ENCODE measurements at places on chromosomes 5 and 9.

- peak; percentile 97 for DNase-seq
Observed at GRCh38 chr5:61301341-61302199, 30.5 kb upstream of the ZSWIM6 start.

DNA sequence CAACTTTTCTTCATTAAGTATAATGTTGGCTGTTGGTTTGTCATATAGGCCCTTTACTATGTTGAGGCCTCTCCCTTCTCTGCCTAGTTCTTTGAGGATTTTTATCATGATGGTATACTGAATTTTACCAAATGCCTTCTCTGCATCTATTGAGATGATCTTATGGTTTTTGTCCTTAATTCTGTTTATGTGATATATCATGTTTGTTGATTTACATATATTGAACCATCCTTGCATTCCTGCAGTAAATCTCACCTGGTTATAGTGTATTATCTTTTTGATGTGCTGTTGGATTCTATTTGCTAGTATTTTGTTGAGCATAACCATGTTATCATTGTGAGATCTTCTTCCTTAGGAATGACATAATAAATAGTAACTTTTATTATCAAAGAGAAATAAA lies 362.9 kb downstream of the CCDC171 start:
- no peak for DNase-seq

- no peak for DNase-seq
Observed at GRCh38 chr9:73863924-73864323, 633.2 kb upstream of the RORB start.

DNA sequence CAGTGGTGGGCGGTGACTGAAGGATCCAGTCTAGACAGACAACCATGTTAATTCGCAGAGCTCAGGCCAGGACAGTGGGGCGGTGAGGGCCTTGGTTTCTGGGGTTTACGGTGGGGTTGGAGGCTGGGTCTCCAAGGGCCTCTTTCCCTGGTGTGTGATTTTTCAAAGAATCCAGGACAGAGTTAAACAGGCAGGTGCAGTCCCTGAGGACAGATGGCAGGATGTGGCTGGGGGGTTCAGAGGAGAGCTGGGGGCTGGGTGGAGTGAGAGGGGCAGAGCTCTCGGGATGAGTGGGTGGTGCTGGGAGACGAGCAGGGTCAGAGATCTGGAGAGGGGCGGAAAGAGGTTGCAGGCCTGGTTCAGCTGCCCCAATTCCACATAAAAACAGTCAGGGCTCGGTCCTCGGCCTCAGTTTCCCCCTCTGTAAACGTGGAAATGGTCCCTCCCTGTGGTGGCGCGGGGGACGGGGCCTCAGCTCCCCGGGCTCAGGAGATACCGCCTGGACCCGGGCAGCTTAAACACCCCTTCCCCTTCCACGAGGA lies 145.9 kb downstream of the GAPVD1 start:
- DNase-seq: no peak

- DNase-seq: no peak
Observed at GRCh38 chr9:86697999-86698398, 249.3 kb downstream of the GAS1 start.

DNA sequence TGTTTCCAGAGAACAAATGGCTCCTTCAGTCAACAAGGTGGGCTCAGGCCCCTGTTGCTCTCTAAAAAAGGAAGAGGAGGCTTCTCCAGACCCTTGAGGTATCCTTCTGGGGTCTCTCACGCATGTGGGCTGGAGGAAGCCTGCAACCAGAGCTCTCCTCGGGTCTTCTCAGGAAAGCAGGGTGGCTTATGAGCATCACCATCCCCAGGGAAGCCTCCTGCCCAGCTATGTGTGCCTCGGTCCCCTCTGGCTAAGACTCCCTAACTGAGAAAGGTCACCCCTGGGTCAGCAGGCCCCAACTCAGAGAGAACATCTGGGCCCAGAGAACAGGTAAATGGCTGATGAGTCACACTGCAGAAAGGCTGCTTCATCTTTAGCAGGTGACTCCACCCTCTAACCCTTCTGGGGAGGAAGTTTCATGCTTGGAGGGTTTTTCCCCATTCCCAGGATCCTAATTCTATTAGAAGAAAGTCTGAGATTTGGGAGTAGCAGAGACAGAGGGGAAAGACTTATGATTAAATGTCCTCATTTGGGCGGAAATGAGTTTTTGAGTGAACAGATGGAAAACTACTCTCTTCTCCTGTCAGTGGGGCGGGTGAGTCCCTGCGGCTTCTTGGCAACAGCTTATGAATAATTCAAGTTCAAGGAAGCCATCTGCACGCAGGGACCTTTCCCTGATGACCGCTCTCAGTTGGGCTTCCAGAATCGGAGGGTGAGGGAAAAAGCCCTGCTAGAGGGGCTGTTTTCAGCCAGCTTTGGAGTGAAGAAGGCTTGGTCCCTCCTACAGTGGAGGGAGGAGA lies 41.9 kb downstream of the TGFBI start:
- DNase-seq: no peak

- DNase-seq: no peak
Observed at GRCh38 chr9:1909322-1909721, 105.8 kb upstream of the SMARCA2 start.

DNA sequence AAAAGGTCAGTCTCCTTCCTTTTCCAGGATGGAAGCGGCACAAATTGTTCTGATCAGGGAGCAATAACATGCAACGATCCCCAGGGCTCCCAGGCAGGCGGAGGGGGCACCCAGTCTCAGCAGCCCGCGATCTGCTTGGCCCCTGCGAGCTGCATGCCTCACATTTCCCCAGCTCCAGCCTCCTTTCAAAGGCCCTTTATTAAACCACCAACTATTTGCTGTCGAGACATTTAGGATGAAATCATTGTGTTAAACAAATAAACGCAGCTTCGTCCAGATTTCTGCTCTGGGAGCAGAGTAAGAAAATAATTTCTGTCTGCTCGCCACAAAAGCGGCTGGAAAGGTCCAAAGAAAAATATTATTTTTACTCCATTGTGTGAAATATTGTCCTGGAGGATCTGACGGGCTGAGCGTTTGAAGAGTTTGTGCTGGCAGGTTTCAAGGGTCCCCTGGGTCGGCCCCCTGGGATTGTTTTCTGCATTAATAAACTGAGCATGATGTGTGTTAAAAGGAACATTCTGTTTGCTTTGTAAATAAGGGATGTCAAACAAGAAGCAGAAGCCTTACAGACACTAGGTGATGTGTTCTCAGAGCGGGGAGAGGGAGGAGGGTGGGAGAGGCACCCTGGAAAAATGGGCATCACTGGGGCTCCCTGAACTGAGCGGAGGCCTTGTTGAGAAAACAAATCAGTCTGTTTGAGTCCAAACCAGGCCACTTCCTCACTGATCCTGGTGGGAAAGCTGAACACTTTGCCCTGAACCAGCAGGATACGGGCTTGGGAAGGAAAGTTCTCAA lies 110.1 kb downstream of the FOXD1 start:
- peak; percentile 24 for DNase-seq

DNA sequence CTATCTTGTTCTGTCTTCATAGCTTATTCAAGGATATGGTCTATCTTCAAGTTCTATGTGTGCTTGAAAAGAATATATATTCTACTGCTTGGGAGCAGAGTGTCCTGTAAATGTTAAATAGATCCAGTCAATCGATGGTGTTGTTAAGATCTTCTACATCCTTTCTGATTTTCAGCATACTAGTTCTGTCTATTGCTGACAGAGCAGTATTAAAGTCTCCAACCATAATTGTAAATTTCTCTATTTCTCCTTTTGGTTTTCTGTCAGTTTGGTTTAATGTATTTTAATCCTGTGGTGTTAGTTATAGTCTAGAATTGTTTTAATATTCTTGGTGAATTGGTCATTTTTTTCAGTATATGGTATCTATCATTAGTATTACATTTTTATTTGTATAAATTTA lies 124.0 kb upstream of the COX7C start:
- DNase-seq: no peak

DNA sequence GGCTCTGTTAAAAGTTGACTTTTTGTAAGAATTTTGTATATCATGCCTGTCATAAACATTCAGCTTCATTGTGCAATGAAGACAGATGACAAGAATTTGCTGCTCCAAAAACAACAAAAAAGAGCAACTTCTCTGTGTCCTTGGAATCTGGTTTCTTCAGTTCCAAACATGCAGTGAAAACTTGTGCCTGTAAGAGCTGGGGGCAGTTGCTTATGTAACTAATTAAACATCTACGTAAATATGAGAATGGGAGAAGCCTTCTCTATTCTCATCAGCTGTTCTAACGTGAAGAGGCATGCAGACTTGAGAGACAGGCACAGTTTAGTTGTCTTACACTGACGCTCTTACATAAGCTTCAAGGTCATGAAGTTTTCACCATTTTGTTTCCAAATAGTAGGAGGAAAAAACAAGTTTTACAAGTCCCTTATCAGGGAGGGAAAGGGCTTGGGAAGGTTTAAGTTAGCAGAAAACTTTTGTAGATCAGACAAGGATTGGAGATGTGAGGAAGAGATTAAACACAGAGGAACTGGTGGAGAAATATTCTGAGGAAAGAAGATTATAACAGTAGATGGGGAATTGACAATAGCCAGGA lies 170.4 kb downstream of the RFK start:
- no peak for DNase-seq

DNA sequence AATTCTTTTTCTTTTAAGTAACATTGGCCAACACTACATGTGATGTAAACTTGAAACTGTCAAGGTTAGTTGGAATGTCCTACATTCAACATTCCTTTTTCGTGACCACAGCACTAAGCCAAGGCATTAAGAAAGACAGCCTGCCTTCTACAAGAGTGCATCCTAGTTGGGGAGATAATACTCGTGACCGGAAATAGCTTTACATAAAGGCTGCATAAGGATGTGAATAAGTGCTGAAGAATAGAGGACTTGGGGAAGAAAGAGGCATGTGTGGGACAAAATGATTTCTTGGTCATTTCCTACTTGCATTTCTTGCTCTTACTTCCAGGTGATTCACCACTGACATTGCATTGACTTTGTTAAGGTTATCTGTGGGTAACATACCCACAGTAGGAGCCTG lies 282.0 kb downstream of the DMRT2 start:
- DNase-seq: no peak

- no peak for DNase-seq
Observed at GRCh38 chr5:52748590-52748989, 39.1 kb upstream of the ITGA1 start.

- no peak for DNase-seq
Observed at GRCh38 chr5:180421672-180422071, 68.5 kb upstream of the GFPT2 start.

DNA sequence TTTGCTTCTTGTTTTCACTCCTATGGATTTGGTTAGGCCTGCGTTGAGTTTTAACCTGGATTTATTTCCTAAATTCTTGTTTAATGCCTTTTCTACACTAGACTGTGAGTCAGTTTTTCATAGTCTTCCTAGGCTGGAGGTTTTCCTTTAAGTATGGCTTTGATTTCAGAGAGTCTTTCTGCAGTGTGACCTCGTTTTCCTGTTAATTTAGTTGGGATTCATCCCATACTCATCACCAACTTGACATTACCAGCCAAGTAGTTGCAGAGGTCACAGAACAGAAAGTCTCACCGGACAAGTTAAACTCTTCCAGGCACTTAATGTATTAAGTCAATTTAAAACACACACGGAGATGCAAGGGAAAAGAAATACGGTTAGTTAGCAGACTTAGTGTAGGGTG lies 29.7 kb upstream of the AUH start:
- no peak for DNase-seq

GRCh38 chr5:125582352-125582751 lies 835.9 kb upstream of the ZNF608 start:
- DNase-seq: no peak

DNA sequence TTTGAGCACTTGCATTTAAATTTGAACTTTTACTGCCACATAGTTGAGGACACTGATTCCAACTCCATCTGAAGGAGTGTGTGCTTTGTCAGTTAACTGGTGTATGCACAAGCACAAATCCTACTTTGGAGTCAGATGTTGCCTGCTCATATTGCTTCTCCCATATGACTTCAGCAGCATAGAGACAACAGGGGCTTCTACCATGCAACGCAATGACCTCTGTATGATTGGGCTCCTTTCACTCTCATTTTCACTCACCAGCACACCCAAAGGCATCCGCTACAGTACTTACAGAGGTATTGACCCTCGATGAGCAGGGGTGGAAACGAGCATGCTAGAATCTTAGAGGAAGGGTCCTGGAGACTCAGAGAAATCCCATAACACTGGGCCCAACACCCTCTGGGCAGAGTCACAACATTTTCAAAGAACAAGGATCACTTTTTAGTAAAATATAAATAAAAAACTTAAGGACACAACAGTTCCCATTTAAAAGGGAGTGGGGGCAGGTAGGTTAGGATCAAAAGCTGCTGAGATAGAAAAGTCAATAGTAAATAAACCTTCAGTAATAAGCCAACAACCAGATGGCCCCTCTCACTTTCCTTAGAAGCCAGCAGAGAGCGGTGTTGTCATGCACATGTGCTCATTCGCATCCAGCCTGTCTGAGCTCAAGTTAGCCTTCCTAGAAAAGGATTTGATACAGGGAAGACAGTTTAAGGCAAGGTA lies 203.8 kb downstream of the SNCAIP start:
- peak; percentile 59 for DNase-seq

DNA sequence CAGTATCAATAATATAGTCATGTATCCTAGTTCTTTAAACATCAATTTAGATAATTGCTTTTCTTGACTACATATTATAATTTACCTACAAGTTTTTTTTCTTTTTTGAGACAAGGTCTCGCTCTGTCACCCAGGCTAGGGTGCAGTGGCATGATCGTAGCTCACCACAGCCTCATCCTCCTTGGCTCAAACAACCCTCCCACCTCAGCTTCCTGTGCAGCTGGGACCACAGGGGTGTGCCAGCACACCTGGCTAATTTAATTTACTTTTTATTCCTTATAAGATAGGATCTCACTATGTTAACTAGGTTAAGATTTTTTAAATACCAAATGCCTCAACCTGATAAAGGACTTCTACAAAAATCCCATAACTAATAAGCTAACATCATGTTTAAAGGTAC lies 21.1 kb downstream of the UIMC1 start:
- DNase-seq: no peak

- DNase-seq: no peak
Observed at GRCh38 chr9:93621922-93622321, 45.5 kb downstream of the PHF2 start.

DNA sequence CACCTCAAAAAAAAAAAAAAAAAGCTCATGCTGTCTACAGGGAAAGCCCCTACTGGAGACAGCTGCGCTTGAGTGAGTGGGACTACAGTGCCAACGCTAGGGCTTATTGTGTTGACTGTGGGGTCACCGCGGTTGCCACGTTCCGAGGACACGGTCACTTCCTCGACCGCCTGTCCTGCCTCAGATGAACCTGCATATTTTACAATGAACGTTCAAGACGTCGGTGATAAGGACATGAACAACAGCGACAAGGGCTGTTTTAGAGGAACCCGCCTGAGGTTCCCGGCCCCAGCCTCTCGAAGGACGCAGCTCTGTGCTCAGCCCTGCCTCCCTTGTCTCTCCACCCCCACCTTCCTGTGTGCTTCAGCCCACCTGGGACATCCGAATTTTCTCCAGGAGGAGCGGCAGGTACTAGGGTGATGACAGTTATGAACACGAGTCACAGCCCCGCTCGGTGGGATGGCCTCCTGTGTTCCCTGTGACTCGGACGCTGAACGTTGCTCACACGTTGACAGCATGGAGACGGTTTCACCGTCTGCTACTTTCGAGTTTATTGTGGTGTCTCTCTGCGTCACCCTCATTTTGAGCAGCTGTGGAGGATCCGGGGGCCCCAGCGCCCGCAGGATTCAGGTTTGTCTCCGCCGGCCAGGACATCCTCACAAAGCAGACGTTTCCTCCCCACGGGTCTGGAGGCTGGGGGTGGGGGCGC lies 11.3 kb upstream of the DIPK1B start:
- no peak for DNase-seq

GRCh38 chr5:160555581-160555970 lies 133.9 kb downstream of the PTTG1 start:
- no peak for DNase-seq

Measured in AG09309 (cell line).